Stimulated activated CD8-positive, alpha-beta memory T cell treated with anti-CD3 and anti-CD28 coated beads, Interleukin-15, amount 100 ng/mL, for 4 hours (primary cell): ENCODE measurements at places on chromosomes 1 and 21.

DNA sequence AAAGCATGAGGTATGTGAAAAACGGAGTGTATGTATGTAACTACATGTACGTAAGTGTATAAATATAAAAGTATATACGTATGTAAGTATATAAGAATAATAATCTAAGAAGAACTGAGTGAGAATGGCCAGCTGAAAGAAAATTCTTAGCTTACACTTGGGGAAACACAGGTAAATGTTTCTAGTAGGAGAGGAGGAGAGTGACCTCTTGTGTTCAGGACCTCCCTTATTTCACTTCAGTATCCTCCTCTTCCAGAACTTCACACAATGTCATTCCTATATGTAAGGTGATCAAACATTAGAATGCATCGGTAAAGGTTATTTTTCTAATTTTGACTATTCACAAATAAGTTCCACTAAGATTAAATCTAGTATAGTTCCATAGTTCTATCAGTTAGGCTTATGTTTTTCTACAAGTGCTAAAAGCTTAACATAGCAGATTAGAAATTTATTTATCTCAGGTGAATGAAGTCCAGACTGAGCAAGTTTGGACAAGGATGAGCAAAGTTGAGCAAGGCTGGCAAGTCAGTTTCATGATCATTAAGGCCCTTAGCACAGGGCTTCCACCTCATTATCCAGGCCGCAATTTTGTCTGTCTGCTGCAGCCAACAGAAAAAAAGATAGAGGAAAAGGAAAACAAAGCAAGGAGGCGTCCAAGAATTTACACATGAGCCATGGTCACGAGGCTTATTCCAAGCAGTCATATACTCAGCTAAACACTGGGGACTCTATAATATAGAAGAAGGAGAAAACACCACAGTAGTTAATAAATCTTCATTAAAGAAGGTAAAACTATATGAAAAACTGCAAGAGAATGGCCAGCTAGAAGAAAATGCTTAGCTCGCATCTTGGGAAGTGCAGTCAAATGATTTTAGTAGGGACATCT is 7.1 kb upstream of the MROH9 start:
- DNase-seq, result no peak

GRCh38 chr1:97739596-97740103 is 181.2 kb downstream of the DPYD start:
- DNase-seq, result no peak

DNA sequence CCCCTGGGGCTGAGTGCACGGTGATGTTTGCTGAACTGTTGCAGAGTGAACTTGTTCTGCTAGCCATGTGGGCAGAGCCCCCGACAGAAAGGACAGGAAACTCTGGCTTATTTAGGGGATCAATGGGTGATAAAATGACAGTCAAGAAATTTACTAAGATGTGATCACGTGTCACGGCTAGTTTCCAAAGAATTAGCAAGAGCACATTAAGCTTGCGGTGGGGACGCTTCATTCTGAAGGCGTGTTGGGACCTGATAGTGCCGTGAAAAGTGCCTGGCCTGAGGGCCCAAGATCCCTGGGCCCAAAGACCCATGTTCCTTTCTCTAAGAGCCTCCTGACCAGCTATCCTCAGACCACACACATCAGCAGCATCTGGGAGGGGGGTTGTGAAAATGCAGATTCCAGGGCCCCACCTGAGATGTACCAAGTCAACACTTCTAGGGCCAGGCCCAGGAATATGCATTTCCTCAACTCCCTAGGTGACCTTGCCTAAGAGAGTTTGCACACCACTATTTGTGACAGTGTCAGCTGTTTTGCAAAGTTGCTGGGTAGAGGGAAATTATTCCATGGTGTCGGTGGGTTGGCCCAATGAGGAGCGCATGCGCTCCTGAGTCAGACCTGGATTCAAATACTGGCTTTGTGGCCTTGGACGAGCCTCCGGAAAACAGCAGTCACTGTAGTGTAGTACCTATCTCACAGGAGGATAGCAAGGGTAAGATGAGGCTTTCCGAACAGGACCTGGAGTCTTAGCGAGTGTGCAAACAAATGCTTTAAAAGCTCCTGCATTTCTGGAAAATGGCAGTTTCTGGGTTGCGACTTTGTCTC is 77.5 kb downstream of the SPSB1 start:
- no peak for DNase-seq

GRCh38 chr1:32372149-32372756 is 9.9 kb downstream of the TSSK3 start:
- no peak for DNase-seq

DNA sequence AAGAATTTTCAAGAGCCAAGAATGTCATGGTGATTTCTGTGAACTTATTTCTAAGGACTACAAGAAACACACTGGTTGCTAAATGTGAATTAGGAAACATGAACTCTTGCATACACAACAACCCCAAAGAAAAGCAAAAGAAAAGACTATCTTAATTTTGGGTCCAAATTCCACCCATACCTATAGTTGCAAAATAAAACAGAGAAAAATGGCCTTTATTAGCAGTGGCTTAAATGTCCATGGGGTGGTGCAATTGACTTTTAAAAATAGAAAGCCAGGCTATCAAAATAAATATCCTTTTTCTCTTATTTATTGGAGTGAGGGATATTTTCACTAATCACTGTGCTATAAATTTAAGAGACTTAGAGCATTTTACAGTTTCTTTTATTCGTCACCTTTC is 80.9 kb upstream of the DPYD start:
- no peak for DNase-seq

DNA sequence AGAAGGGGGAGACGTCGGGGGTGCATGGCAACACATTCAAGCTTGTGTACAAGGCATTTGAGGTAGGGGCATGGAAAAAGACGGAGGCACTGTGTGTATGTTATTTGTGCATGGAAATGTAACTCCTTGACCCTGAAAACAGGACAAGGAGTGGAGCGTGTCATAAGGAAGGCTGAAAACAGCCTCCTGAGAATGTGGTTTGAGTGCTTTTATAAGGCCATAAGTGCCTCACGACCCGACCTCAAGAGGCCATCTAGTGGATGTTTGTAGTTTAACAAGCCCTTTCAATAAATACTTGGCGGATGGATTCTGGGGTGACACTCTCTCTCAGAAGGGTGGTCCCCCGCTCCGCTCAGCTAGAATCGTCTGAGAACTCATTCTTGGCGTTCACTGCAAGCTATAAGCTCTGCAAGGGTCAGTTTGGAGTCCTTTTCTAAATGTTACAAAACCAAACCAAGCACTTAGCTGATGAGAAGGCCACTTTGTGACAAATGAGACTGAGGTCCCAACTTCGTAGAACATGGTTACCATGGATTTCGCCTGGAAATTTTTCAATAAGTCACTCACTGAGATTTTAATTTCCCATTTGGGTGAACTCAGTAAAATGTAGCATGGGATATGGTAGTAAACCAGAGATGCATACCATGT is 38.8 kb upstream of the CLCA4 start:
- no peak for DNase-seq

DNA sequence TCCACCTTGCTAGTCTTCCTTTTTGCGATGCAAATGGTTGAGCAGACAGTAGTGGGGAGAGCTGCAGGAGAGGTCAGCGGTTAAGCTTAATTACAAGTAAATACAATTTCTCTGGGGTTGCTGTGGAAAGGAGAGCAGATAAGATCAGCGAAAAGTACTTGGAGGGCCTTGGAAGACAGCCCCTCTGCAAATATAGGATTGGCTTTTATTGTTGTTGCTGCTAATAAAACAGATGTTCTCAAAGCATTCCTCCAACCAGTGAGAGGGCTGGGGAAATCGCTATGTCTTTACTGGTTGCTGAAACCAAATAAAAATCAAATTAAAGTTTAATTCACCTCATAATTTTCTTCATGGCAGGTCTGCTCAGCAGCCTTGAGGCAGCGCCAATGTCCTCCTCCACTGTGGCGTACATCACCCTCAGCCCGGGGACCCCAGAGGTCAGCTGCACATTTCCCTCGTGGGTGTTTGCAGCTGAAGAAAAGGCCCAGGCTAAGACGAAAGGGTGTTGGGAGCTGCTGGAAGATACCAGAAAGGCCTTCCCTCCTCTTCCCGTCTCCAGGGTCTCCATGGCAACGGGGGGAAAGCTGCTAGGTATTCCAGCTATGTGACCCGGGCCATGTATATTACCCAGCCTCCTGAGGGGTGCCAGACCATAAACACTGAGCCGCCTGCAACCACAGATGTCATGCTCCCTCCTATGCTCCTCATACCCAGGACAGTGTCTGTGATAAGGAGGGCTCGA is 54.6 kb upstream of the POU2F1 start:
- DNase-seq, result no peak

DNA sequence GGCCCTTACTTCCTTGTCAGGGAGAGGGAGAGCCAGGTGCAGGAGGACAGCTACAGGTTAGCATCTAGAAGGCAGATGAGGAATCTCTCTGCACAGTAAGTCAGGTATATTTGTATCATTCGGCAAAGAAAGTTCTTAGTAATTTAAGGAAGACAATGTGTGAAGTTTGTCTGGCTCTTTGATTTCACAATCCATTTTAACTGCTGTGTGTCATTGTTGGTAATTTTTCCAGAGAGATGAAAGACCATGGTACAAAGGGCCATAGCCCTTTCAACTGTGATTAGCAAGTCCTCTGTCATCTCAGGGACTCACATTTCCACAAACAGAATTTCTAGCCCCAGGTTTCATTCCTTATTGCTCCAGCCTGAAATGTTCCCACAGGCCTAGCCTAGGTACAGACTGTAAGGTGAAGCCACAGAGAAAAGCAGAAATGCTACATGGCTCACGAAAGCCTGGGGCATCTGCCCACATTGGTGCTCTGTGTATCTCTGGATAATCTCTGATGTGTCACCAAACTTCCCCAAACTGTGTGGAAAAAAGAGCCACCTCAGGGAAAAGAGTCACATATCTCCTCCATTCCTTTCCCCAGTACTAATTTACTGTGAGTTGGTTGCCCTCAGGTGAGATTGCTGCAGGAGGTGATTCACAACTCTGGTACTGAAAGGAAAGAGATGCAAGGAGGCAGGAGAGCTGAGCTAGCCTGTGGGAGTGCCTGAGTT is 70.6 kb downstream of the SYT6 start:
- DNase-seq, result no peak

DNA sequence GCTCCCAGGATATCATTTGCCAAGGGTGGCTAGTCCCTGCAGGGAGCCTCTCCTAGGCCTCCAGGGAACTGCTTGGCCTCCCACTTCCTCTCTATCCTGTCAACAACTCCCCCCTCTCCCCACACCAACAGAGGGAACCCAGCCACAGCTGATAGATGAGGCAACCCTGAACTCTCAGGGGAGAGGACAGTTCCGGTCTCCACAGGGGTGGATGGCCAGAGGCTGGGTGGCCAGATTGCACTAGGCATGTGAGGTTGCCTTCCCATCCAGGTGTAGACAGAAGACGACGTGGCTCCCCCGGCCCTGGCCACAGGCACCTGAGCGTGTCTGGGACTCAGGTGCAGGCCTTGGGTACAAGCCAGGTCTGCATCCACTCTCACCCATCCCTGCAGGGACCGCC is 53.3 kb downstream of the TOR1AIP2 start:
- DNase-seq, result no peak

- no peak for DNase-seq
These were observed 6.1 kb upstream of the RABGAP1L start for GRCh38 chr1:174153085-174153824.

GRCh38 chr1:100528871-100529270 is 9.1 kb upstream of the GPR88 start:
- DNase-seq, result no peak

- no peak for DNase-seq
These were observed 2.8 kb upstream of the CD1D start for GRCh38 chr1:158177700-158178450.

DNA sequence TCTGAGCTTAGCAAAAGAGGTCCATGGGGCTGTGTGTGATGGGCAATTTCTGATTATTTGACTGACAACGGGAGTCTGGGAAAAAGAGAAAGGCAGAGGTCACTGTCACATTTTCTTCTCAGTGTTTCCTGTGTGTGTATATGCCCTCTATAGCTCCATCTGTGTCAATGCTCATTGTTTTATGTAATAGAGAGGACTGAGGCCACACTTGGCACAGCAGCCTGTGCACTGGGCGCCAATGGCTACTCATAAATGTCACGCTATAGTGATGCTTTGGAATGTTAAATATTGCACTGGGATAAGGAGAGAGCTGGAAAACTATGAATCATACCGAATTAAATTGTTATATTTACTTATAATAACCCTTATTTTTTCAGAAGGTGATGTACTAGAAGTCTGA is 365.4 kb downstream of the NEGR1 start:
- DNase-seq, result no peak

DNA sequence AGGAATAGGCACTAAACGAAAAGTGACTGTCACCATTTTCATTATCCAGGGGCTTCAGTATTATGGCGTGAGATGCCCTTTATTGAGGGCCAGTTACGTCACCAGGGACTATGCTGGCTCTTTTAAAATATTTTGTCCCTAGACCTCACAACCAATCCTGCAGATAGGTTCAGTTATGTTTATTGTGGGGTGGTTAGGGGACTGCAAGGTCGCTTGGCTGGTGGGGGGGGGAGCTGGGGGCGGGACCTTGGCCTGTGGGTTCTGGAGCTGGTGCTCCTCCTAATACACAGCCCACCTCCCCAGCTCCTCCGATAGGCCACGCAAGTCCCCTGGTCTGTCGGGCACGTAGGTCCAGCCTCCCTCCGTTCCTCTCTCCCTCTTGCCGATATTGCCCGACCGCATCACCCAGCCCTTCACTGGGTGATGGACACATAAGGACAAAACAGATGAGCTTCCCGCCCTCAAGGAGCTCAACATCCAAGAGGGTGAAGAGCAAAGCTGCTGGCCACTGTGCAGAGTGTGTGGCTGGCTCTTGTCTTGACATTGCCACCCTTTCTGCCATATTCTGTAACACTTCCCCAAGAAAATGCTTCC is 271.8 kb downstream of the MATN1 start:
- DNase-seq, result no peak

GRCh38 chr1:101587741-101588140 is 350.9 kb downstream of the S1PR1 start:
- no peak for DNase-seq

- no peak for DNase-seq
These were observed 18.2 kb downstream of the S100A10 start for GRCh38 chr1:151975311-151976014.

GRCh38 chr1:201457508-201457960 is 11.5 kb downstream of the PHLDA3 start:
- no peak for DNase-seq

- no peak for DNase-seq
These were observed 14.9 kb downstream of the COLGALT2 start for GRCh38 chr1:184022668-184023067.

- no peak for DNase-seq
These were observed 2.6 kb downstream of the CD5L start for GRCh38 chr1:157838966-157839365.

DNA sequence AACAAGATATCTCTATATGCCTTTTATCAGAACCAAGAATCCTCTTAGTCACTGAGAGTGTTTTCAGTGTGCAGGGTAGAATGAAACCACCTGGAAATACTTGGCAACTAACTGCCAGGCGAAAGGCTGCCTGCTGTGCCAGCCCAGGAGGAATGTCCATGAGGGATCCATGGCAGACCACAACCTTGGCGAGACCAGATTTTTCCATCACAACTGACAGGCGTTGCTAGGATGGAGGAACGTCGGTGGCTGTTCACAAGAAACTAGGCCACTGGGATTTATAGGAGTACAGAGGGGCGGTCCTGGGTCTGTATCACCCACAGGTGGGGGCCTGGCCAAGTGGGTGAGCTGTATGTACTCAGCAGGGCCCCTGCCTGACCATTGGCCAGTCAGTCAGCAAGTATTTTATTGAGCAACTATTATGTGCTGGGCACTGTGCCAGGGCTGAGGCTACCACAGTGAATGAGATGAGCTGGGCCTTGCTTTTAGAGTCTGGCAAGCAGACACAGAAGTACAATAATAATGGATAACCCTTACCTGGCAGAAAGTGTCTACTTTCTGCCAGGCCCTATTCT is 199.4 kb downstream of the FOXD2 start:
- no peak for DNase-seq
